ENCODE measurements at places on chromosomes 7 and 10.
A peak's percentile ranks its signal among the peaks of the same experiment; 100 is the strongest.

- DNase-seq = peak; percentile 56
Measured at GRCh38 chr10:89975071-89975470, 273.7 kb downstream of the KIF20B start.

GRCh38 chr10:21349912-21350286, 175.6 kb downstream of the SKIDA1 start:
- DNase-seq = no peak

- DNase-seq = no peak
Measured at GRCh38 chr7:157927313-157927925, 590.6 kb downstream of the DNAJB6 start.

DNA sequence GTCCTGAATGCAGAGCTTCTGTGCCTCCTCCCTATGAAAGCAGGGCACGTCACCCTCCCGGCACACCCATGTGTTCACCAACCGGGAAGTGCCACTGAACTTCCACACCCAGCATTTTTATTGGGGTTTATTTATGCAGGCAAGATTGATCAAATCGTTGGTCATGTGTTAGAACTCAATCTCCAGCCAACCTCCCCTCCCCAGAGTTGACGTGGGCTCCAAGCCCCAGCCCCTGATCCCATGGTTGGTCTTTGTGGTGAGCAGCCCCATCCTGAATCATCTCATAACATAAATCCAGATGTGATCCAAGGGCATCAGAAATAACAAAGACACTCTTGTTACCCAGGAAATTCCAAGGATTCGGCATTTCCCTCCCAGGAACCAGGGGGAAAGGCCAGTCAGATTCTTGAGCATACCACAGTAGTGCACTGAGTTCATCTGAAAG, 151.2 kb downstream of the TPST1 start:
- peak; percentile 70 for DNase-seq

GRCh38 chr7:92809760-92810573, 26.4 kb downstream of the CDK6 start:
- peak; percentile 95 for DNase-seq

DNA sequence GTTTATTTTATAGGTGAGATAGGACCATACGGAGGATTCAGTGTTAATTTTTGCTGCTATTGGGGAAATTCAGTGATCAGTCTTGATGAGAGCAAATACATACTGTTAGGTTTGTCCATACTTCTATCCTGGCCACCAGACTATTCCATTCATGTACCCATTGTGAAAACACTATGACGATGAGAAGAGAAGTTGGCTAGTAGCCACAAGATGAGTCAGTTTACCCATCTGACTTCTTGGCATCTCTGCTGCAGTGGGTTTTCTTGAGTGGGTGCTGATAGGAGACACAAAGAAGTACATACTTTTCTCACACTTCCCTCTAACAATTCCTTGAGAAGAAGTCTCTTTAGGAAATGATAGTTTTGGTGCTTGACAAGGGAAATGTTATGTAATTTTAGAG, 133.1 kb downstream of the TFPI2 start:
- no peak for DNase-seq

DNA sequence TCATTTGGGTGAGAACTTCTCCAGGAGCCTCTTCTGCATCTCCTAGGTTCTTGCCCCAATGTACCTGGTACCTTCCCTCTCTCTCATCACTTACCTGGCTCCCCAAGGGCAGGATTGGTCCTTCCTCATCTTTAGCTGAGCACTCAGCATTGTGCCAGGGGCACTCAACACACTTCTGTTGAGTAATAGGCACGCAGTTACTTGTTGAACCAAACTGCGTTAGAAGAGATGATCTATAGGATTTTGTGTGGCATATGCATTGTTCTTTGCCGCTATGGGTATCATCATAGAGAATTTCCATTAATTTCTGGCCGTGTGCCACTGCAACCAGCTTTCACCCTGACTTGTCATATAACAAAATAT, 16.4 kb downstream of the TBXAS1 start:
- DNase-seq = no peak

DNA sequence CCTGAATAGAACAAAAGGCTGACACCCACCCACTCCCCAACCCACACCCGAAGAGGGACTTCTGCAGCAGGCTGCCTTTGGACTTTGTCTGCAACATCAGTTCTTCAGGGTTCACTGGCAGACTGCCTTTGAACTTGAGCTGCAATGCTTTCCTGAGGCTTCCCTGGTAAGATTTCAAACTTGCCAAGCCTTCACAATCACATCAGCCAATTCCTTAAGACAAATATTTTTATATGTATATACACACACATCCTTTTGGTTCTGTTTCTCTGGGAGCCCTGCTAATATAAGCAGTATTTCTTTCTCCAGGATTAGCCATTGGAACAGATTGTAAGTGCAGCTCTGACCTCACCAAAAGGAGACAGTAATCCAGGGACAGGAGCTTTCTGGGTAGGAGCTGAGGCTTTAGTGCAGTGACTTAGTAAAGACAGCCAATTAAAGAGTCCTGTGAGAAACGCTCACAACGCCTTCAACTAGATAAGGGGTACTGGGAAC, 55.6 kb upstream of the KMT2E start:
- peak; percentile 34 for DNase-seq

DNA sequence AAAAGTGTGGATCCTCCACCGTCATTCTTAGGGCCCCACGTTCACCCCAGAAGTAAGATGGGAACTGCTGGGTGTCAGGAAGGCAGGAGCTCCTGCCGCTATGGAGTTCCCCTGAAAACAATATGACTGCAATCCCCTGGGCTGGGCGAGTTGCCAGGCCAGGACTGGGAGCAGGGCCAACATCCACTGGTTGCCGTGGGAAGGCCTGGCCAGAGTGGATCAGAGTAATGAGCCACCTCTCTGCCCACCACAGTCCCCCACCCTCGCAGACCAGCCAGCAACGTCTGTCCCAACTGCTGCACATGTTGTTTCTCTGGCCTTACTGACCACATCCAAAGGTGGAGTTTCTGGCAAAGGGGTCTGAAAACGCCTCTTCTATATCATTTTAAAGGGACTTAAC, 86.6 kb downstream of the STRA8 start:
- peak; percentile 73 for DNase-seq

Measured in fibroblast of villous mesenchyme (primary cell).